Left colon (tissue), 2 donors: ENCODE measurements at places on chromosomes 2 and 18. TPM values are rescaled to one million over a fixed set of nuclear protein-coding genes. Genes with fewer than 3 reads are reported as not detected.
A peak's percentile ranks its signal among the peaks of the same experiment; 100 is the strongest.

CHRNA1 gene
- 3.5 TPM for total RNA-seq

NT5DC4 gene
- not detected for total RNA-seq

TFCP2L1 gene
- 106 TPM for total RNA-seq

AGXT gene
- 0.59 TPM for total RNA-seq

SCG2 gene
- total RNA-seq: 2.7 TPM

PLA2R1 gene
- 11.4 TPM for total RNA-seq

POTEJ gene
- total RNA-seq: 0.08 TPM

ANKRD36 gene
- 23.2 TPM for total RNA-seq

HOXD3 gene
- total RNA-seq: 9.5 TPM

LNPK gene
- total RNA-seq: 41.9 TPM

STON1 gene
- total RNA-seq: 13.3 TPM

HTR2B gene
- 0.12 TPM for total RNA-seq

GRHL1 gene
- 2.3 TPM for total RNA-seq

TMEM247 gene
- not detected for total RNA-seq

PPP1R7 gene
- total RNA-seq: 56.0 TPM

UCN gene
- total RNA-seq: 0.56 TPM

GRCh38 chr2:36615222-36615621 is 17.3 kb upstream of the FEZ2 start:
- DNase-seq: no peak

DNA sequence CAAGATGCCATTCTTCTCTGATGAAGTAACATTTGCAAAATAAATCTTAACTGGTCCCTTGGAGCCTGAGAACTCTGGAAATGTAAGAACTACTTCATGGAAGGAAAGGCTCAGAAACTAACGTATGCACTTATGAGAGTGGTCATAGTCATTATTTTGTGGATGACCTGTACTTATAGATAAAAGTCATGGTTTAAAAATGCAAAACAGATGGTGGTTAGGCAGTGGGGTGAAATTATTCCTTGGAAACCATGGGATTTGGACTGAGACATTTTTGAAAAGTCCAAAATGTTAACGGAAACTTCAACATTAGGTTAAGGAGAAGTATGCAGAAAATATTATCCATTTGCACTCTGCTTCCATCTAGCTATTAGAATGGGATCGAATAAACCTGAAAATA is 223.0 kb downstream of the ICOS start:
- DNase-seq: no peak

- no peak for DNase-seq
These were observed 7.3 kb downstream of the IRS1 start for GRCh38 chr2:226792155-226792881.

DNA sequence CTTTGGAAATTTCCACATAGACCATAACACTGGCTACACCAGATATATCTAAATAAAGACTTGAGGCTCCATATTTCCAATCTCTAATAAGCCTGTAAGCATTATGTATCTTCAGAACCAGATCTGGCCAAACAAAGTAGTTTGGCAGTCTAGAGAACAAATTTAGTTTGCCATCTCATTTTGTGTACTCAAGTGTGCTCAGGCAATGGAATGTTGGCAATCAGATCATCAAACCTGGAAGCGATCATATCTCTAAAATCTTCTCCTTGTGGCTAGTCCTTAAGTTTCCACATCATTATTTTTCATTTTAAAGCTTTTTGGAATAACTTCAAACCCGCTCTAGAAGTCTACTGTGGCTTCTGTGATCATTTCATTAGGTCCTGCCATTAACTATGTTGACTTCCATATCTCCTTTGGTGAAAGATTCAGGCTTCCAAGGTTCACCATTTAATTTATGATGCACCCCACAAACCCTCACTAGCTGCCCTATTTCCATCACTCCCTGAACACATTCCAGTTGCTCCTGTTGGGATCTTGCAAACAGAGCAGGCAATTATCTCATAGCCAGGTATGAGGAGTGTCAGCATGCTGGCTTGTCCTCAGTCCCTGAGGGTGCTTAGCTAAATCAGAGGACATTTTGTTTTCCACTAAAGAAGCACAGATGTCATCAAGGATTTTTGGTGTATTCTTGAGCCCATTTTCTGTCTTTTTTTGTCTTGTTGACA is 46.2 kb downstream of the WDR75 start:
- DNase-seq: no peak

GRCh38 chr2:24708537-24709152 is 84.5 kb downstream of the PTRHD1 start:
- DNase-seq: no peak

DNA sequence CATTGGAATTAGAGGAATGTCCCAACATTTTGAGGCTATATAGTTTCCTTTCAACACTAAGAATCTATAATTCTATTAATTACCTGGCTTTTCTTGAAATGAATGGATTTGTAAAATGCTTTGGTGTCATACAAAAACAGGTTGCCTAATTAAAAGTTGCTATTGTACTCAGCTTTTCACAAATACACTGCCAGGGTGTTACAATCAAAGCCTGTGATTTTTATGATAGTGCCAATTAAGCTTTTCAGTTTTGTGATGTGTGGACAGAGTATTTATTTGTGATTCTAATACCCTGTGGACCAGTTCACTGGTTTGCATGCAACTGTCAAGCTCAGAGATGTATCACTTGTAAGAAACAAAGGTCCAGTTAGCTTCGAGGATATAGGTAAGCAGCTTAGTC is 71.8 kb downstream of the NAB1 start:
- no peak for DNase-seq

- no peak for DNase-seq
These were observed 25.7 kb downstream of the FAM168B start for GRCh38 chr2:131067465-131068125.

- DNase-seq: no peak
These were observed 46.8 kb upstream of the SMIM21 start for GRCh38 chr18:75474332-75474731.

GRCh38 chr2:118118479-118118878 is 30.2 kb downstream of the INSIG2 start:
- no peak for DNase-seq

DNA sequence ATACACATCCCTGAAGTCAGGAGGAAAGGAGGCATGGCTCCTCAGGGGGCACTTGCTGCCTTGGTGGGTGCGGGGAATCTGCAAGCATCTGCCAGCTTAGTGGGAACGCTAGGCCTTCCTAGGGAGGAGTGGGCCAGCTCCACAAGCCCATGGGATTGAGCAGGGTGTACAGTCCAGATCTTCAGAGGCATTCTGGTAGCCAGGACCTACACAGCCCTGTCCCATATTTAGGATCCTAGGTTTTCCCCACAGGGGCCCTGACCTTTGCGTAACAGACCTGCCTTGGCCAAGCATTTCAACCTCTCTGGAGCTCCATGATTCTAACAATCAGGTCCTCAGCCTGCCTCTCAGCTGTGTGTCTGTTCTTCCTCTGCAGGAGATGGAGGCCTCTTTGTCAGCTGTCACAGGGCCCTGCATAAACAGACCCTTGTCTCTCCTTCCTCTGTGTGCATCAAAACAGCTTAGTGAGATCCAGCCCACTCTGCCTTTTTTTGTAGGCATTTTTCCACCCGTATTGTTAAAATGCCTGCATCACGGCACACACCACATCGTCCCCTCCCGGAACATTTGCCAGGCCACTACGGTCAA is 140.2 kb upstream of the NDUFV2 start:
- DNase-seq: no peak

DNA sequence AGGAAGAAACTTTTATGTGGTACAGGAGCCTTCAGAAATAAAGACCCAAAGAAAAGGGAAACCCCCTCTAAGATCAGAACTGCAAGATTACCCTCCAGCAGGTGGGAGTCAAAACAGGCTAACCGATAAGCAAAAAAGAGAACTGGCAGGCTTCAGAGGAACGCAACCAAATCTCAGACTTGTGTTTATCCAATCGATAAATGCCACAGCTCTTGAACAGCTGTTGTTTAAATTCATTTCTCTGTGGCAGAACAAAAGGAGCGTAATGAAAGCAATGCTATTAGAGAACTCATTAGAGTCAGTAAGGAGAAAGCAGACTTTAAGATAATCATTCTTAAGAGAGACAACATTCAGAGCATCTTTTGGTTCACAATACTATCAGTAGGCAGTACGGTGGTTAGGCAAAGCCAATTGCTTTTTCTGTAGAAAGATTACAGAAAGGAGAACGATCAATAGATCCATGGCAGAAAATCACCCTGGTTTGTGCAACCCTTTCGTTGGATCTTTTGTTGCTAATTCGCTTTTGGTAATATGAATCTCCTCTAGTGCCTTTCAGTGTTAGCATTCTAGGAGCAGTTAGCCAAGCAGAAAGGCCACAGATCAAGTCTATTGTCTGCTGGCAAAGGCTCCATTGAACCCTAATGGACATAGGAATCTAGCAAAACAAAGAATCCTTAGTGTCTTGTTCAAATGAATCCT is 476.4 kb upstream of the CHST9 start:
- DNase-seq: no peak

DNA sequence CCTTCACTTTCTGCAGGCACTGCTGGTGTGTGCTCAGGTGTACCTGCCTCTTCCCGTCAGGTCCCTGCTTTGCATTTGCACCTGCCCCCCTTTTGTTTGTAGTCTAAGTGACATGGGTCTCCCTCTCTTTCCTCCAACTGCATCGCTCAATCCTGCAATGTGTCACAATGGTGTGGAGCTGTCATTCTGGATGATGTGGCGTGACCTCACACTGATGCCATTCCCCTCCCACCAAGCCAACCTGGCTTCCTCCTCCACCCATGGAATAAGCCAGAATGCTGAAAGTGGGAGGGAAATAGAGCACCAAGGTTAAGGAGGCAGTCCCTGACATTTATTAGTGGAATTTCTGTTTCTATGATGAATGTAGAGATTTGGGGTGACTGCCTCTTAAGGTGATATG is 156.7 kb downstream of the ZBTB7C start:
- DNase-seq: no peak

DNA sequence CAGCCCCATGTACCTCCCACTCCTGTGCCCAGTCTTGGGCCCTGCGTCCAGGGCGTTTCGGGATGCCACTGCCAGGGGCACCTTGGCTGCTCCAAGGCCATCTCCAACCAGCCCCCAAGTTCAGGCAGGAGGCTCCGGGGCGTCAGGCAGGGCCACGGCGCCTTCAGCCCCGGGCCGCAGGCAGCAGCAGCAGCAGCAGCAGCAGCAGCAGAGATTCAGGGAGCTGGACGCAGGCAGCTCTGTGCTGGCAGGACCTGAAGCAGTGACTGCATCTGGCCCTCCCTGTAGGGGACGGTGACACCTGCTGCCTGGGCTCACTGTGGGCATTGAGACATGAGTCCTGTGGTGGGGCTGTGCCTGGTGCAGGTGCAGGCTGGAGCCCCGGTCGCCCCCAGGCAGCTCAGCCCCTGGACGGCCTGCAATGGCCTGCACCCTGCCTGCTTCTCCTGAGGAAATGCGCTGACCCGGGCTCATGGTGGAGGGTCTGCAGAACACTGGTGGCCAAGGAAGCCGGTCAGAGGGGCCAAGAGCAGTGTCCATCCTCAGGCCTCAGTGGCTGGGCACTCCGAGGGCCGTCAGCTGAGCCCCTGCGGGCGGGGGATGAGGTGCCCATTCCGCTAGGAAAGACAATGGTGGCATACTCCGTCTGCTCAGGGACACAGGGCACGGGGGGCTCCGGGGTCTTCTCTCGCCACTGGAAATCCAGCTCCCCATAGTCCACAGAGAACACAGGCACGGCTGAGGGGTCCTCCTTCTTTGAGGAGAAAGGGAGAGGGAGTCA is 8.0 kb downstream of the PDCD1 start:
- no peak for DNase-seq

DNA sequence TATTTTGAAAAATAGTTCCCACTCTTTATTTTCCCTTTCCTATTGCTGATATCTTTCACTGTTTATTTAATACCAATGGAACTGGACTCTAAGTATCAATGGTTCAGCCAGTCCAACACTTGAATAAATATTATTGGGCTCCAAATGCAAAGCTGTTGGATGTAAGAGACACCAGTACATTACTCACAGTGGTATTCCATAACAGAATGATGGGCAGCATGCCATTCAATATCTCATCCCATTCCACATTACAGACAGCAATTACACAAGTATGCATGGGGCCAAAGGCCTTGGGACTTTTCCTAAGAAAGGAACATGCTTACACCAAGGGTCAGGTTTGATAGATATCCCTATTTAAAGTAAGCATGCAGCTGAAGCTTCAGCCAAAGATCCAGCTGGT is 231.9 kb downstream of the RND3 start:
- DNase-seq: no peak

GRCh38 chr18:24964216-24964615 is 387.8 kb downstream of the ZNF521 start:
- DNase-seq: peak; percentile 19

GRCh38 chr2:106138543-106139237 is 55.4 kb downstream of the UXS1 start:
- DNase-seq: no peak

- DNase-seq: no peak
These were observed 129.0 kb upstream of the COPS8 start for GRCh38 chr2:236956641-236957040.

- DNase-seq: no peak
These were observed 237.5 kb downstream of the EPHA4 start for GRCh38 chr2:221334481-221335218.

DNA sequence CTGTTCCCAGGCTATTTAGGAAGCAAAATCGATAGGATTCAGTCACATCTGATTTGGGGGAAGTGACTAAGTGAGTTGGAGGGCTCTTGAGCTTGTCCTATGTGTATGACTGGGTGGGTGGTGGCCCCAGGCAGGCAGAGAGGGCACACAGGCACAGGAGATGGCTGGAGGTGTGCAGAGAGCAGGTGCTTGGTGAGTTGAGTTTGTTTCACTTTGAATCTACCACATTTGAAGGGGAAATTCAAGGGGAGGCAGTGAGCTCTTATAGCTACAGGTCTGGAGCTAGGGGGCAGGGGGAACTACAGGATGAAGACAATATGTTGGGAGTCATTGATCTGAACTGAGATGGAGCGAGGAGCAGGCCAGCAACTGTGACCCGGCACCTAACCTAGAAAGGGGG is 42.5 kb upstream of the TMEM200C start:
- no peak for DNase-seq

- peak; percentile 25 for DNase-seq
These were observed 111.3 kb downstream of the ESCO1 start for GRCh38 chr18:21489119-21489750.

- no peak for DNase-seq
These were observed 3.7 kb downstream of the DLX1 start for GRCh38 chr2:172089005-172089504.

- DNase-seq: no peak
These were observed 38.0 kb downstream of the BIN1 start for GRCh38 chr2:127069003-127069402.

DNA sequence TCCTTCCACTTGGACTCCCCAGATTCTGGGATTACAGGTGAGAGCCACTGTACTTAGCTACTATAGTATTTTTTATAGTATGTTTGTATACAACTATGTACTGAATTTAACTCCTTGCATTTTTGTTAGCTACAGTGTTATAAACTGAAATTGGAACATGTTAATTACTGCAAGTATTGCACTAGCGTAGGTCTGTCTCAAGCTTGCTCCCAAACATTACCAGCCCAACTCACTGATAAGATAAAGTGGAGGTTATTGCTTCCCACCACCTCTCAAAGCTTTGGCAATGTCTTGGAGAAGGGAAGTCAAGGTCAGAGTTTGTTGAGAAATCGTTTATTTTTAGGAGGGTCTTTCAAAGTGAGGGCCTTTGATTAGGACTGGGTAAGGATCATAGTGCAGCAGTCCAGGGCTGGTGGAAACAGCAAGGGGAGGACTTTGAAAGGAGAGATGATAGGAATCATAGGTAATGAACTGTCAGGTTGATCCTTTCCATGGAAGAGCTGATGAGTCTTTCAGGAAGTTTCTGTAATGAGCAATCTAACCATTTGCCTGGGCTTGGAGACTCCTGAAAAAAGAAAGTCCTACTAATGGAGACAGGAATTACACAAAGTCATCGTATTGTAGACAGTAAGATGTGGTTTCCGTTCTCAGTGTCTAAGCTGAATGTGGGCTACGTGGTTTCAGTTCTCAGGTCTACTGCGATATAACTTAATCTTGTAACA is 257.1 kb downstream of the MYO3B start:
- DNase-seq: no peak
